ENCODE measurements at places on chromosomes 1 and 21. TPM values are rescaled to one million over a fixed set of nuclear protein-coding genes. Genes with fewer than 3 reads are reported as not detected.

Gene OR10X1
- not detected for polyA plus RNA-seq

Gene CYP4A22
- polyA plus RNA-seq, result not detected

Gene IVL
- polyA plus RNA-seq, result not detected

Gene TIE1
- 629 TPM for polyA plus RNA-seq

Gene FLG2
- polyA plus RNA-seq, result not detected

Gene HAO2
- polyA plus RNA-seq, result not detected

Gene SPRR4
- not detected for polyA plus RNA-seq

Gene MYCL
- 1.5 TPM for polyA plus RNA-seq

Gene KLF17
- polyA plus RNA-seq, result not detected

Gene ATP1B1
- polyA plus RNA-seq, result 11.5 TPM

Gene HSPA6
- 0.10 TPM for polyA plus RNA-seq

Gene NFYC
- polyA plus RNA-seq, result 81.7 TPM

Gene OR6K2
- not detected for polyA plus RNA-seq

Gene AKR7A3
- 0.51 TPM for polyA plus RNA-seq

Gene ARHGEF16
- polyA plus RNA-seq, result 0.80 TPM

Gene SEC16B
- polyA plus RNA-seq, result 0.46 TPM

Gene CREB3L4
- polyA plus RNA-seq, result 11.7 TPM

Gene NPHS2
- polyA plus RNA-seq, result not detected

Gene WNT3A
- polyA plus RNA-seq, result not detected

Gene ALDH4A1
- polyA plus RNA-seq, result 18.5 TPM

Gene RUNX1
- 5.1 TPM for polyA plus RNA-seq

Gene WNT9A
- 5.9 TPM for polyA plus RNA-seq

Gene BSDC1
- polyA plus RNA-seq, result 44.3 TPM

Gene SPOCD1
- 40.1 TPM for polyA plus RNA-seq

Gene TSNAX
- 6.3 TPM for polyA plus RNA-seq

Gene DDAH1
- polyA plus RNA-seq, result 44.0 TPM

Gene RXFP4
- not detected for polyA plus RNA-seq

Gene ARTN
- 0.11 TPM for polyA plus RNA-seq

Gene KLHDC7A
- not detected for polyA plus RNA-seq
